ENCODE measurements at places on chromosomes 16 and 17. TPM values are rescaled to one million over a fixed set of nuclear protein-coding genes. Genes with fewer than 3 reads are reported as not detected.

DNA sequence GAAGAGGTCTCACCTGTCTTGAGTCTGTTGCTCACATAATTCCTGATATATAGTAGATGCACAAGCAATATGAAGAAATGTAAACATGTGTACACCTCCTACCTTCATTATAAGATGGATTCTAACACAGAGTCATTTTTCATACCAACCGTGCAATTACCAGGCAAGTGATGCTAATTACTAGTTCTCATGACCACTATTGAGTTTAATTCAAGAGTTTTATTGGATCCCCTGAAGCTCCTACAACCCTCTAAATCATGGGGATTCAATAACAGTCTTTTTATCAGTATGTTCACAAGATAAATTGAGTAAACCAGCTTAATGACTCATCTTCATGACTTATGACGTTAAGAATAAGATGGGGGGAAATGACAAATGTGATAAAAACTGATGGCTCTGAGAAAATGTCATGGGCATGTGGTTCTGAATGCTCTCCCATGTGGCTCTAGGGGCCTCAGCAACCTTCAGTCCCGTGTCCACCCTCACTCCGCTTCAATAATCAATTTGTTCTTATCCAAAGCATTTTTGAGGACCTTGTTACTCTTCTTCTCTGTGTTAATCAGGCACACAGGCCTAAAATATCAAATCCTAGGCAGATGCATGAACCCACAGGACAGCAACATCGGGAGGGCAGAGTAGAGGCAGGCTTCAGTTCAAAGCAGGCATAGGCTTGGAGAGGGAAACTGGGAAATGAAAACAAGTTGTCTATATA is 42.8 kb downstream of the PRAC1 start:
- no peak overlapping the region for H3K27ac ChIP-seq
- no peak for DNase-seq
- peaks cover 44% of the 10 kb centered on the region for H3K27me3 ChIP-seq
- H3K4me1 ChIP-seq, result peaks cover 3% of the 10 kb centered on the region

- H3K27ac ChIP-seq, result no peak overlapping the region
- no peak for DNase-seq
- H3K4me1 ChIP-seq, result peaks cover 18% of the 10 kb centered on the region
- H3K4me3 ChIP-seq, result no peak overlapping the region
- H3K27me3 ChIP-seq, result no peaks in the 10 kb centered on the region
- no peaks in the 10 kb centered on the region for H3K36me3 ChIP-seq
These were observed 160.5 kb upstream of the GSE1 start for GRCh38 chr16:85452364-85453193.

- no peaks in the 10 kb centered on the region for H3K36me3 ChIP-seq
- H3K27ac ChIP-seq, result no peak overlapping the region
- H3K27me3 ChIP-seq, result no peaks in the 10 kb centered on the region
- no peak for DNase-seq
These were observed 853.9 kb upstream of the EEF2KMT start for GRCh38 chr16:5951486-5951885.

- H3K36me3 ChIP-seq, result peaks cover 44% of the 10 kb centered on the region
- H3K4me3 ChIP-seq, result peak overlapping the region; percentile 72
- peak; percentile 45 for DNase-seq
These were observed 24.2 kb downstream of the PLD6 start for GRCh38 chr17:17181666-17182597.

DNA sequence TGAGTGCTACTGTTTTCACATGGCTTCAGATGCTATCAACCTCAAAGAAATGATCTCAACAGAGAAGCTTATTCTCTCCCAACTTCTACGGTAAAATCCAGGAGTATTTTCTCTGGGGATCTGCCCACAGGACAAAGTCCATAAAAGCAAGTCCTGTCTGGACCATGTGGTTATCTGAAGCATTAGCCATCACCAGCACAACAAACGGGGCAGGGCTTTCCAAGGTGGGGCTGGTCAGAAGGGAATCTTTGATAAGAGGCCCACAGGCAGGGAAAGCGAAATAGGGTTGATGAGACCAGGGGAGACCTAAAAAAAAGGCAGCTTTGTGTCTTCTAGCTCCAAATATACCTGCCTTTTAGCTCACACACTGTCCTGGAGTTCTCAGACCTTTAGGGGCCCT is 38.7 kb upstream of the CACNG3 start:
- peaks cover 1% of the 10 kb centered on the region for H3K4me1 ChIP-seq
- no peak for DNase-seq
- no peak overlapping the region for H3K27ac ChIP-seq

DNA sequence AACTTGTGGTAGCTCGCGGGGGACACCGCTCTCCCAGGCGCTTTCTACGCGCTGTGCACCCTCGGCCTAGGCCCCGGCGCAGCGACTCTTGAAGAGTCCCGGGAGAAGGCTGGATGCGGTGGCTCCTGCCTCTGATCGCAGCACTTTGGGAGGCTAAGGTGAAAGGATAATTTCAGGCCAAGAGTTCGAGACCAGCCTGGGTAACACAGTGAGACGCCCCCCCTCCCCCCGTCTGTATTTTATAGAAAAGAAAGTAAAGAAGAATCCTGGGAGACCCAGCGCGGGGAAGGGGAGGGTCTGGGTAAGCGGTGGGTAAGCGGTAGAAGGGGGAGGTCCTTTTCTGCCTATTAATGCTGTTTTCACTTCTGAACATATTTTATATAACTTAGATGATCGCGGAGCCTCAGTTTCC is 486 bp upstream of the PLLP start:
- H3K36me3 ChIP-seq, result no peaks in the 10 kb centered on the region
- peaks cover 37% of the 10 kb centered on the region for H3K27me3 ChIP-seq

DNA sequence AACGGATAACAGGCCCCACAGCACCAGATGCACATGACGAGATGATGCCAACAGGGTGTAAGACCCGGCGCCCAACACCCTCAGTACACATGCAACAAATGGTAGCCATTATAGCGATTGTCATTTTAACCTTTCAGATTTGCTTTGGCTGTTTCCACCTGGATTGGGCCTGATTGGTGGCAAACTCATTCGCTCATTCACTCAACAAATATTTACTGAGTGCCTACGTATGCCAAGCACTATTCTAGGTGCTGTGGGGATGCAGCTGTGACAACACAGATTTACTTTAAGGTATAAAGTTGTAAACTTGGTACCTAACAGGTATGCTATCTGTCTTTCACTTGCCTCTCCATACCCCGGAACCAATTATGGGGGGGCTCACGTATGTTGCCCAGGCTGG is 66.8 kb downstream of the SRCIN1 start:
- H3K4me1 ChIP-seq, result no peaks in the 10 kb centered on the region
- H3K27me3 ChIP-seq, result peaks cover 11% of the 10 kb centered on the region
- H3K27ac ChIP-seq, result no peak overlapping the region

- no peak overlapping the region for H3K27ac ChIP-seq
- H3K27me3 ChIP-seq, result peaks cover 32% of the 10 kb centered on the region
- DNase-seq, result no peak
These were observed 151.3 kb downstream of the ZFHX3 start for GRCh38 chr16:72896485-72897118.

DNA sequence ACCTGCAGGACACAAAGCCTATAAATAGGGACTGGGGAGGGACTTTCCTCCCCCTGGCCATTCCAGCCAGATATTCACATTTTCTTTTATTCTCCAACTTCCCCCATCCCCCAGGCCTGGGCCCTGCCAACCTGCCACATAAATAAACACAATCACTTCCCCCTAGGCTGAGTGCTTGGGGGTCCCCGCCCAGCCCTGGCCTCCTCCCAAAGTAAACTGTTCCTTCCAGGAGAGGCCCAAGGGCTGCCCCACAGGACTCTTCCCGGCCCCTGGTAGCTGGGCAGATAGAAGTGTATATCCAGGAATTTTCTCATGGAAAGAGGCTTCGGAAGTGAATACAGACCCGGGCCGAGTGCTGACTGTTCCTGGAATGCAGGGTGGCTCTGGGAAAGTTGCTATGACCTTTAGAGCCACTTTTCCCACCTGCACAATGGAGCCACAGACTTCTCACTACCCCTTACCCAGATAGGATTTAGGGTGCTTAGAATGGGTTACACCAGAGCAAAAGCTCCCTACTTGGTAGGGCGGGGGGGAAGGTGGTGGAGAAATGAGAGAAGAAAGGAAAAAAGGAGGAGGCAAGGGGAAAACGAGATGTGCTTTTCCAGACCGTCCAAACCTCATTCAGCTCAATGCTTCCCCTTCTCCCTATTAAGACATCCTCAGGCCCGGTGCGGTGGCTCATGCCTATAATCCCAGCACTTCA is 8.5 kb downstream of the CSF3 start:
- DNase-seq, result no peak
- no peak overlapping the region for H3K27ac ChIP-seq
- H3K4me3 ChIP-seq, result no peak overlapping the region
- H3K27me3 ChIP-seq, result no peaks in the 10 kb centered on the region
- H3K36me3 ChIP-seq, result peaks cover 20% of the 10 kb centered on the region

- H3K36me3 ChIP-seq, result no peaks in the 10 kb centered on the region
- no peak overlapping the region for H3K27ac ChIP-seq
- peaks cover 6% of the 10 kb centered on the region for H3K4me1 ChIP-seq
- no peak overlapping the region for H3K4me3 ChIP-seq
These were observed 96.6 kb downstream of the NXN start for GRCh38 chr17:882827-883585.

- H3K27ac ChIP-seq, result no peak overlapping the region
- peaks cover 8% of the 10 kb centered on the region for H3K4me1 ChIP-seq
- no peak overlapping the region for H3K4me3 ChIP-seq
- peaks cover 10% of the 10 kb centered on the region for H3K27me3 ChIP-seq
- DNase-seq, result no peak
These were observed 1.7 kb upstream of the NOS2 start for GRCh38 chr17:27802033-27802432.

- no peak overlapping the region for H3K4me3 ChIP-seq
- H3K4me1 ChIP-seq, result peaks cover 3% of the 10 kb centered on the region
- H3K27me3 ChIP-seq, result peaks cover 31% of the 10 kb centered on the region
These were observed 2.3 kb upstream of the BAIAP3 start for GRCh38 chr16:1330931-1331711.

GRCh38 chr17:58669853-58670252 is 22.0 kb downstream of the TEX14 start:
- no peak overlapping the region for H3K4me3 ChIP-seq
- H3K27me3 ChIP-seq, result peaks cover 19% of the 10 kb centered on the region
- H3K36me3 ChIP-seq, result no peaks in the 10 kb centered on the region
- no peak for DNase-seq
- peaks cover 8% of the 10 kb centered on the region for H3K4me1 ChIP-seq

- no peaks in the 10 kb centered on the region for H3K27me3 ChIP-seq
- peak overlapping the region; percentile 51 for H3K27ac ChIP-seq
- DNase-seq, result no peak
- peaks cover 30% of the 10 kb centered on the region for H3K4me1 ChIP-seq
- no peak overlapping the region for H3K4me3 ChIP-seq
These were observed 1.8 kb downstream of the LCAT start for GRCh38 chr16:67942200-67942509.

DNA sequence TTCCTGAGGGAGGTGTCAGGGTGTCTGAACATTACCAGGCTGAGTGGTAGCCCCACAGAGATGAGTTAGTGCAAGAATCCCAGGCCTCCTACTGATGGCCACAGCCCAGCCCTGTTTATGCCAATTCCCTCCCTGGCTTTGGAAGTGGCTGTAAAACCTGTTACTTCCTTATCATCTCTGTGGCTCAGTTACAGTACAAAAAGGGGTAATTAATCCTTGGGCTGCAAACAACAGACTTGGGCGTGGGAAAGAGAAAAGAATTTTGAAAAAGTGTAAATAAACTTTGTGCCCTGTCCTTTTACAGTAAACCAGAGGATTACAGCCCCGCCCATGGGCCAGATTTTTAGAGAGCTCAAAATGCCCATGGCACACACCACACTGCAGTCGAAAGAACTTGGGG is 73.1 kb upstream of the AXIN2 start:
- no peak overlapping the region for H3K27ac ChIP-seq
- no peak for DNase-seq
- H3K27me3 ChIP-seq, result peaks cover 7% of the 10 kb centered on the region
- no peaks in the 10 kb centered on the region for H3K4me1 ChIP-seq

DNA sequence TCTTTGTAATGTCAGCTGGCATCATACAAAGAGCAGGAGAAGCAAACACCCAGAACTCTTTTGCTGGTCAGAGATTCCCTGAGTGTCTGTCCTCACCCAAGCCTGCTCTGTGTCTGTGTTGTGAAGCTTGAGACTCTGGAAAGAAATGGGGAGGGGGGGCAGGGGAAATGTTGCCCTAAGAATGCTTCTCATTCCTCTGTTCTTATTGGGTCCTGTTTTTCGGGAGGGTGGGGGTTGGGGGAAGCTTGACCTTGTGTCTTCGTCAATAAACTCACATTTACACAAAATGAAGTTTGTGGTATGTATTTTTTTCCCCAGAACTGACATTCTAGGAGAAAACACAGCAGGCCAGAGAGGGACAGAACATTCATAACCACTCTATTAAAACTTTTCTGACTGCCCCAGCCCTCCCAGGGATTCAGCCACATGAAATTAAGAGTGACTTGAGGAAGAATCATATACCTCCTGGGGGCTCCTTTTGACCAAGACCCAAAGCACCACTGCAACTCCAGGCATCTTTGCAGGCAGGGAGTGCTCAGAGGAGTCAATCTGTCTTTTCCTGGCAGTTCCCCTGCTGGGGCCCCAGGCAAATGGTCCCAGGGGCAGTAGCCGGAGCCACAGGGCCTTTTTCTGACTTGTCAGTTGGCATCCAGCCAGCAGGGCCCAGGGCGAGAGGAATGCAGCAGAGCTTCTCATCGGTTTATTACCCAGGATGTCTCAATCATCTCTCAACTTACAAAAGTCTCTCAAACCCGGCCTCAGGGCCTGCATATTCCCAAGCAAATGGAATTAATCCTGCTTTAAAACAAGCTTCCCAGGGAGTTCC is 5.1 kb upstream of the RASL10B start:
- H3K36me3 ChIP-seq, result peaks cover 16% of the 10 kb centered on the region
- H3K27ac ChIP-seq, result no peak overlapping the region
- no peak overlapping the region for H3K4me3 ChIP-seq
- peaks cover 9% of the 10 kb centered on the region for H3K4me1 ChIP-seq
- DNase-seq, result no peak

DNA sequence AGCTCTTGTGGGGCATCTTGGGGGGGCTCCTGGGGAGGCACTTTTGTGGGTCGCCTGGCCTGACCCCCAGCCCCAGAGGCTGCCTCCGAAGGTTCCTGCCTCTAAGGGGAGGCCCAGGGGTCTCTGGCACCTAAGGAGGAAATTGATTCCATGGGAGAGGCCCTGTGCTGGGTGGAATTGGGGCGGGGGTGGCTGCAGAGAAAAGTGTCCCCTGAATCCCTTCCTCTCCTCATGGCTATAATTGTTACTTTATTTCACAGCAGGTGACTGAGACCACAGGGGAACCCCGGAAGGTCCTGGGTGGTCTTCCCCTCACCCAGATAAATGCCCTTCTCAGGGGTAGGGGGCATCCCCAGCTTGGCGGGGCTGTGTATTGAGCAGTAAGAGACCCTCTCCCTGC is 3.1 kb downstream of the GLIS2 start:
- H3K4me1 ChIP-seq, result peaks cover 13% of the 10 kb centered on the region
- no peak overlapping the region for H3K27ac ChIP-seq
- H3K36me3 ChIP-seq, result peaks cover 1% of the 10 kb centered on the region
- no peak overlapping the region for H3K4me3 ChIP-seq

REXO5 gene
- total RNA-seq, result 12.4 TPM

RAB37 gene
- total RNA-seq, result 24.7 TPM

TM4SF5 gene
- total RNA-seq, result not detected

TNK1 gene
- 6.5 TPM for total RNA-seq

CPHXL gene
- not detected for total RNA-seq

GHDC gene
- 22.0 TPM for total RNA-seq

LRRC3C gene
- total RNA-seq, result not detected

CACNG3 gene
- not detected for total RNA-seq

PPP1R1B gene
- not detected for total RNA-seq

KRTAP3-3 gene
- not detected for total RNA-seq

CCL4 gene
- 14.8 TPM for total RNA-seq

RBFOX1 gene
- total RNA-seq, result not detected

ITGA2B gene
- total RNA-seq, result 0.83 TPM

ATMIN gene
- 29.3 TPM for total RNA-seq

ELMO3 gene
- 9.4 TPM for total RNA-seq

CCL5 gene
- total RNA-seq, result 938 TPM

DPEP2 gene
- 27.5 TPM for total RNA-seq
